ENCODE measurements at places on chromosomes 2 and 18. TPM values are rescaled to one million over a fixed set of nuclear protein-coding genes. Genes with fewer than 3 reads are reported as not detected.

DNA sequence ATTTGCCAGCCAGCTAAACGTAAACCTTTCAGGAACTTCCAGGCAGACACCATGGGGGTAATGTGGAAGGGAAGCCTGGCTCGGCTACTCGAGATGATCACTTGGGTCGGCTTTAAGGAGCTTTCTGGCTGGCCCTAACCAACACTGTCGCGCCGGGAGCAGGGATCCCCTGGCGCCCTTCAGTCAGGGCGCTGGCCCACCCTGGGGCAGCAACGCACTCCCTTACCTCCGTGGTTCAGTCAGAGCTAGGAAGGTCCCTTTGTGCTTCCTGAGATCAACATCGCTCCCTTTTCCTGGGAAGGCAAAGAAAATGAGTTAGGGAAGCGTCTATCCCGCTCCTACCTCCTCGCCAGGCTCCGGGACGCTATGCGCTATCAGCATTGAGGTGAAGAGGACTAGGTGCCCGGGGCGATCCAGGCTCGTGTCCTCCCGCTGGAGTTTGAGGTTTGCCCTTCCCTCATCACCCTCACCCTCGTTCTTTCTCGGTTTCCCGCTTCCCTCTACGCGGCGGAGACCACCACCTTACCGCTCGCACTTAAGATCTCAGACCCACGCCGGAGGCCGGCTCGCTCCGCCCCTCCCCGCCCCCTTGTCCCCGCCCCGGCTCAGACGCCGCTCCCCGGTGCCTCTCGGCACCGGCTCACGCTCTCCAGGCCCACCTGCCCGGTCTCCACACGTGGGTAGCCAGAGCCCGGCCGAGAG lies 449 bp upstream of the ATRAID start:
- DNase-seq = no peak

GRCh38 chr2:203626952-203627681 lies 79.3 kb upstream of the CD28 start:
- DNase-seq = no peak

- DNase-seq = no peak
Measured at GRCh38 chr2:143124445-143124844, 4.8 kb upstream of the ARHGAP15 start.

DNA sequence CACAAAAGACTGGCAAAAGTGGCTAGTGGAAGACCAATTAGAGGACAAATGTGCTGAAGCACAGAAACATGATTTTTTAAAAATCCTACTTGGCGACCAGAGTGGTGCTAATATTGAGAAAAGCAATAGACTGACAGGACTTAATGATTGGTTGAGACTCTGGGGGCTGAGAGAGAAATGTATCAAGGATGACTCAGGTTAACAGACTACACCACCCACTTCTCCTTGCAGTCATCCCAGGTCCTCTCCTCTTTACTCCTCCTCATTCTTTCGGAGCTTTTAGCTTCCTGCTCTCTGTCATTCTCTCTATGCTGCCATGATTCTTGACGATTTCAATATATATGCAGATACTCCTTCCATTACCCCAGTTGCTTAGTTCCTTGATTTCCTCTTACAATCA lies 54.6 kb upstream of the CYTIP start:
- no peak for DNase-seq

DNA sequence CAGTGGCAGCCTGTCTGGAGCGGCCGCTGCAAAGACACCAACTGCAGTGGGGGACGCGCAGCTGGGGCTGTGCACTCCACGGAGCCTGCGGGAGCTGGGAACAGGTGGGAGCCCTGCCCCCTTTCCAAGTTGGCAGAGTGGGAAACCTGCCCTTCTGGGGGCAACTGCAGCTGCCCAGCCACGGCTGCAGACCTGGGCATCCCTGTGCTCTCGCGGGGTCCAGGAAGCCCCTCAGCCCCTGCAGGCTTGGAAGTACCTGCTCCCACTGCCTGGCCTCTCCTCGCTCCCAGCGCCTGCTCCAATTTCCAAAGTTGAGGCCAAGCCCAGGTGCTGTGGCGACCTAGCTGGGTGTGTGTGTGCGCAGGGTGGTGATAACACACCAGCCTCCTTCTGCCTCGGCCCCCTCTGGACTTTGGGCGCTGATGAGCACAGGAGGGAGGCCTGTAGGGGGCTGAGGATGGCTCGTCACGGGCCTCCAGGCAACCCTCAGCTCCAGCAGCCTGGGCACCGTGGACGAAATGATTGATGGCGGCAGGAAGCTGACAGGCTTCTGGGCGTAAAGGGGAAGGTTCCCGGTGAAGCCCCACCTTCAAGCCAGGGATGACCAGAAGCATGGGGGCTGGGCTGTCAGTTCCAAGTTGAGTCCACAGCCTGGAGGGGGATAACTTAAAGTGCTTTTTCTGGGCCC lies 76.9 kb downstream of the PTPN4 start:
- no peak for DNase-seq

DNA sequence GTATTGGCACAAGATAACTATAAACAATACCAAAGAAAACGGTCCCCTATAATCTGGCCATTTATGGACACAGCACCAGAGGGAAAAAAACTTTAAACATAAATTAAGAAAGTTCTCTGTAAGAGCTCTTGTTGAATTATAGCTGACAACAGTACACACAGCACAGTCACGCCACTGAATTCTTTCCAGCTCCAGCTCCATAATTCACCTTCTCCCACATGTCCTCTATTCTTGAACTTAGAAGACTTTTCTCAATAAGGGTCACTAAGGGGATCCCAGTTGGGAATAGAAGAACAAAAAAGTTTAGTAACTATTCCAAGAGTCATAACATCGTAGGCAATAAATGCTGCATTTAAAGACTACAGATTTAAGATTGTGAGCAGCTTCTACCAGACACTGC lies 124.6 kb upstream of the CYP1B1 start:
- DNase-seq = no peak

DNA sequence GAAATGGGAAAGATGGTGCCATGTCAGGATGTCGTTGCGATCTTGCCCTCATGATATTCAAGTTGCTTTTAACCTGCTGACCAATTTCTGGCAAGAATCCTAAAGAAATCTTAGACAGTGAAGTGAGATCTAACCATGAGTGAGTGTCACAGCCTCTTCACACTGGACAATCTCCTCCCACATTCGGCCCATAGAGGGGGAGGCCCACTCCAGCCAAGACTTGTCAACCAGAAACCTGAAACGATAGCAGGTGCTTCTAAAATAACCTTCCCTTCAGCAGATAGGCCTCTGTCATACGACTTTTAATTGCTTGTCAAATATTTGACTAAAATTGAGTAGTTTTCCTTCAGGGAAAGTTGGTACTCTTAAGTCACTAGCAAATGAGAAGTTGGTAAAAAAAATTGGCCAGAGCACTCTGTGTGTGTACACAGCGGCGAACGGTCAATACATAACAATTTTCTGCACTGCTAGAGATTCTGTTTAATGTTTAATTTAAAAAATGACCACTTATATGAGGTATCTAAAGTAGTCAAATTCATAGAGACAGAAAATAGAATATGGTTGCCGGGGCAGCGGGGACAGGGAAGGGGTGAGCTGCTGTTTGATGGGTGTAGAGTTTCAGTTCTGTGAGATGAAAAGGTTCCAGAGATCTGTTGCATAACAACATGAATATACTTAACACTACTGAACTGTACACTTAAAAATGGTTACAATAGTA lies 110.2 kb downstream of the VAPA start:
- no peak for DNase-seq

DNA sequence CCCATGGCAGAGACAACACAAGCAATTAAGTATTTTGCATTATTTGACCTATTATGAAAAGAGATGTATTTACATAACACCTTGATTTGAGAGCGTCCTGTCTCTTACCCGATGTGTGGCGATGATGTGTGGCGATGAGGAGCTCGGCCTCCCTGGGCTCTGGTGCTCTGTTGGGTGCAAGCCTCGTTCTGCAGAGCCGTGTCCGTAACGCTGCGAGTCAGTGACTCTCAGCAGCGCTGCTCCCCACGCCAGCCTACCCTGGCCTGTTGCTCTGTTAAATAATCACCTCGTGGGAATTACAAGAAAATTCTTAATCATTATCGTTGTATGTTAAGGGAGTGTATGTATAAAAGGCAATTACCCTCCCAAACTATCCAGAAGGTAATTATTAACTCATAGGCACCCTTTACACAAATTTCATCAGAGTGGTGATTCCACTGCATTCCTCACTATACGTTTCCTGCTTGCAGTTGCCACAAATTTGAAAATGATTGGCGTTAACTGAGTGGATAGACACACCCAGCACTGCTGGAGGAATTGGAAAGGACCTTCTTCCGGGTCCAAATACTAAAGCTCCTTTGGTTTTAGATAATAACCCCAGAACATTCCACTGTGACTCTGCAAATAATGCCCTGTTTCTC lies 52.0 kb upstream of the NFATC1 start:
- no peak for DNase-seq

GRCh38 chr2:235876099-235876679 lies 292.0 kb downstream of the GBX2 start:
- no peak for DNase-seq

GRCh38 chr2:69208023-69208595 lies 178.9 kb downstream of the GFPT1 start:
- no peak for DNase-seq

GRCh38 chr2:74181739-74182138 lies 3.1 kb upstream of the MOB1A start:
- no peak for DNase-seq

DNA sequence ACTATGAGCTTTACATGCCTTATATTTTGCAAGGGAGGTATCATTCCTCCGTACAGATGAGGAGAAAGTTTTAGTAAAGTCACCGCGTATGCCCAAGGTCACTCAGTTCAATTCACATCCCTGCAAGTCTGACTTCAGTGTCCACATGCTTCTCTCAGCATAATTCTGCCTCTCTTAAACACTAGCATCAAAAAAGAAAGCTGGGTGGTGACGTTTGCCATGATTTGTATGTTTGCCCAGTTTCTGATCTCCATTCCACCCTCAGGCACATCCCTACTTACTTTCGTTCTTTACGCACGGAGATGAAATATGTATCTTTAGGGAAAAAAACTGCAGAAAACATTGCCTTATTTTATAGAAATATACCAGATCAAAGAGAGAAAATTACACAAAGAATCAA lies 129.2 kb upstream of the PTPRM start:
- DNase-seq = no peak

DNA sequence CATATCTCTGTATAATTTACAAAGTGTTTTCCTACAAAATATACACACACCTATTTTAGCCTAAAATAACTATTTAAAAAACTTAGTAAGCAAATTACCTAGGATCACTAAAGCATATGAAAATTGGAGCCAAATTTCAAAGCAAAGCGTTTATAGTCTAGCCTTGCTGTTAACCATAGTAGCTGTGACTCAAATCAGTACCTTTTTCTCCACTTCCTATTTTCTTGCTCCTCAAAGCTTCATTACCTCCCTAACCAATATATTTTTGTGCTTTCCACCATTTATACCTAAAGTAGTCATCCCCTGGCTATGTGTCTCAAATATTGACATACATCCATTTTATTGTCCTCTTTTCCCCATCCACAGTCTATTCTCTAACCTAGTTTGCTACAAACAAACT lies 73.1 kb downstream of the ERBB4 start:
- no peak for DNase-seq

DNA sequence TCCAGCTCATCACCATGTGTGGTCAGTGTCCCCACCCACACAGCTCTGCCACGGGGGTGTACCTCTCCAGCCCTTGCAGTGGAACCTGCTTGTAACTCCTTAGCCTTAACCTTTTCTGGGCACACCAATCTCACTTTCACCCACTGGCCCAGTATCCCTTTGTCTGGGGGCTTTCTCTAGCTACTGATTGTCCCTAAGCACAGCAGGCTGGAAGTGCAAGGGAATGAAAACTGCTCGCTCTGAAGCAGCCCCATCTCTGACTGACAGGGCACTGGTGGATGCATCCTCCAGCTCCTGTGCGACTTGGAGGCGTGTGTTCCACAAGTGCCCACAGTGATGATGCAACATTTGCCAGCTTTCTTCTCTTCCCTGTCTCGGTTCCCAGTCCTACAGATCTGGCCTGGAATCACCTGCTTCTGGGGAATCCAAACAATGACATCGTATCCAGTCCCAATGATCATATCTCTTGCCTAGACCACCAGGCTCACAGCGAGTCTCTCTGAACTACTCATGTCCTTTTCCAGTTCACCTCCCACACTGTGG lies 33.6 kb downstream of the SCTR start:
- peak; percentile 39 for DNase-seq

DNA sequence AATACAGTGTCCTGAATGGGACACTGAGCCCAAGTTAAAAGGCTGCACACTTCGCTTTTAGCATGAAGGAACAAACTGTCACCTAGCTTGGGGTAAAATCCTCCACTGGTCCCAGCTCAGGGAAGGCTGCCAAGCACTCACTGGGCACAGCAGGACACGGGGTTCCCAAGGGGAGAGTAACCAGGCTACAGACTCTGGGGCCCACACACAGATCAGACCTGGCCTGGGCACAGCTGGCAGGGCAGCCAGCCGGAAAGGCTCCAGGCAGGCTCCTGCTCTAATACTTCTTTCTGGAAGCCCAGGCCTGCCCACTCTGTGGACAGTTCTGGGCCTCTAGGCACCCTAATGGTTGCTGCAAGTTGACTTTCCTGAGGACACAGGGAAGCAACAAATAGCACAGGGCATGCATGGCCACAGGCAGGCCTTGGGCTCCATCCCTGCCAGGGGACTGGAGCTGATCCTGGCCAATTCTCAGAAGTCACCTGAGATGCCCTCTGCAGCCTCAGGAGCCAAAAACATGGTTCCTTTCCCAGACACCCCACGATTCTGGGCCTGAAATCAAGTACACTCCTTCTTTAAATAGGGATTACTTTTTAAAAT lies 18.7 kb upstream of the SULT1C3 start:
- no peak for DNase-seq

- DNase-seq = no peak
Measured at GRCh38 chr2:234764372-234764771, 187.4 kb upstream of the SH3BP4 start.

DNA sequence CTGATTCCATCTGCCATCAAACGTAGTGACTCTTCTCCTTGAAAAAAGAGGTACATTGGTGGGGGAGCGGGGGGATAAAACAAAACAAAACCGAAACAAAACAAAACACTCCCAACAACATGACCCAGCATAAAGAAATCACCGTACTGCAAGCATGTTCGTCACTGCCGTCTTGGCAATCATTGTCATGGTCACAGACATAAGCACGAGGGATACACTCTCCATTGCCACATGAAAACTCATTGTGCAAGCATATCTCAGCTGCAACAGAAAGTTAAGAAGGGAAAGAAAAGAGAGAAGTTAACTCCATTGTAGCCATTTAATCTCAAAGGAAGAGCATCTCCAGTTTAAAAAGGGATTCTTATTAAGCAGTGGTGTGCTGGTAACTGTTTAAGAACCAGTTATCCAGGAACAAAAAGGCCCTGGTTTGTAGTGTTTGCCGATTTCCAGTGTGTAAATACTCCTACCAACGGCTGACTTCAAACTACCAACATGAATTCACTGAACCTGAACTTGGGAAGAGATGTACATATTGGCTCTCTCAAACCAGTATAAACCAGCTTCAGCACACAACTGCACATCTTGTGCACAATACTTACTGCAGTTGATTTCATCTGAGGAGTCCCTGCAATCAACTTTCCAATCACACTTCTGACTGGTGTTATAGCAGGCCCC lies 68.2 kb downstream of the LRP2 start:
- DNase-seq = no peak

- no peak for DNase-seq
Measured at GRCh38 chr2:191598296-191598695, 79.6 kb upstream of the NABP1 start.

Gene ACTR1B
- total RNA-seq = 50.6 TPM

Gene ITPRIPL1
- 7.7 TPM for total RNA-seq

Gene SPATA3
- not detected for total RNA-seq

Gene ITGB6
- 50.4 TPM for total RNA-seq

Gene SIX3
- not detected for total RNA-seq

Gene HOXD9
- total RNA-seq = 9.8 TPM
